ENCODE measurements at places on chromosomes 6 and 20.

GRCh38 chr6:147738099-147738498 lies 229.6 kb downstream of the SAMD5 start:
- no peak for DNase-seq

DNA sequence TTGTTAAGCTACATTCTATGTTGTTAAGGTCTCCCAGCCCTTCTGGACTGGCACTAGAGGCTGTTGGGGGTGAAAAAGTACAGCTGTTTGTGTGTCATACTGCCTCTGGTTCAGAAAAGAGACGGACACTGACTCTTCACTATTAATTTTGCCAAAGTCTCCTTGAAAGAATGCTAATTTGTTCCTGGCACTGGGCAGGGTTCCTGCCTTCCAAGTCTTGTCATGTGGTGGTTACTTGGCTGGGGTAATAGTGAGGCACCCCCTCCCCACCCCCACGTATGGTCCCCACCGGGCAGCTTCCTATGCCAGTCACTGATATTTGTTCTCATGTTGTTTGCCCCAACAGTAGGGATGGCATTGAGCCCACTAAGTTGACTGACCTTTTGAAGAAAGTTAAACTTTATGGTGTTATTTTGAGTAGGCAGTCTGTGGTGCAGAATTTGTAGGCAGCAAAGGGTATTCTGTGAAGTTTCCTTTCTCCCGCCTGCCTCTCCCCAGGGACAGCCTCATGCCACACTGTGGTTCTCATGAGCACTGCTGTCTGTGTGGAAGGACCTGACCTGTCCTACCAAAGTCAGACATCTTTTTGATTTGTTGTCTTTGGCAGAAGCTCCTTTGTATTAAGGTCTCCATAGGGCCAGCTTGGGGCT lies 8.7 kb downstream of the CDS2 start:
- no peak for DNase-seq

GRCh38 chr20:47335251-47336128 lies 21.0 kb downstream of the ZMYND8 start:
- no peak for DNase-seq

- DNase-seq, result peak; percentile 49
Observed at GRCh38 chr20:62795023-62795761, 1.1 kb upstream of the MRGBP start.

DNA sequence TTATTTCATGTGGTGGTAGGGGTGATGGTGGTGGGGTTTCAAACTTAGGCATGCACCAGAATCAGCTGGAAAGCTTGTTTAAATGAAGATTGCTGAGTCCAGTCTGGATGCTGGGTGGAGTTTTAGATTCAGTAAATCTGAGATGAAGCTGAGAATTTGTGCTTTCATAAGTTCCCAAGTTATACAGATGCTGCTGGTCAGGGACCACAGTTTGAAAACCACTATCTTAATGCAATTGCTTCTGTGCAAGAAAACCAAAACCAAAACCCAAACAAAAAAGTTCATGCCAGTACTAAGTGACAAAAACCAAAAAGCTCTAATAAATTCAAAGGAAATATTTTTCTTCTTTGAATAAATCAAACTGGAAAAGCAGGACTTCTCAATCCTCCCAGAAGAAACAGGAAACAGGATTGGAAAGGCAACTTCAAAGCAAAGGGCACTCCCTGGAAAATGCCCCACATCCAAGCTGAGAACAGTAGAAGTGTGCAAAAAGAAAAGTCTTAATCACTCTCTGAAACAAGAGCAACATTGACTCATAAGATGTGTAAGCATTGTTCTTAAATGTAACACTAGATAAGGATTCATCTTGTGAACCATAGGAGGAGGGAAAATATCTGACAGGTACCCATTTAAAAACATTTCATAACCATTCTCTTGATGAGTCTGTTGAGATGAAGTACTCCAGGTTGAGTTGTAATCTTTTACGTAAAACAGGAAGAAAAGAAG lies 481.5 kb upstream of the HSF2 start:
- DNase-seq, result no peak

DNA sequence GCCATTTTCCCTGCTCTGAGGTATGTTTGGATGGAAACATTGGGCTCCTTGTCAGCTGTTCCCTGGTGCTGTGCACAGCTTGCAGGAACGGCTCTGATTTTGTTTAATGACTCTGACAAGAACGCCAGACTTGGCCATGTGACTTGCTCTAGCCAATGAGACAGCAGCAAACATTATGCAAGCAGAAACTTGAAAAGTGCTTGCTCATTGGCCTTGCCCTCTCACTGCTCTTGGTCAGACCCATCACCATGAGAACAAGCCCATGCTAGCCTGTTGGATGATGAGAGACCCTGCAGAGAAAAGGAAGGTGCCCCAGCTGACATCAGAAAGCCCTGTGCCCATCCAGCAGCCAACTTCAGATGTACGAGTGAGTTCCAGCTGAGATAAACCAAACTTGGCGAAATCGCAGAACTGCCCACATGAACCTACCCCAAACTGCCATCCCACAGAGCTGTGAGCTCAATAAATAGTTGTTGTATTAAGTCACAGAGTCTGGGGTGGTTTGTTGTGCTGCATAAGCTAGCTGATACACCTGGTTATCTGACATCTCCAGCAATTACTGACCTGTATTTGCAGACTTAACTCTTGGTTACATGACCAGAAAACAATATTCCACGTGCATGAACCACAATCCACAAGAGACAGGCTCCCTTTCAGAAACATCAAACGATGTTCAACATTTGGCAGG lies 96.9 kb downstream of the JPH2 start:
- no peak for DNase-seq

DNA sequence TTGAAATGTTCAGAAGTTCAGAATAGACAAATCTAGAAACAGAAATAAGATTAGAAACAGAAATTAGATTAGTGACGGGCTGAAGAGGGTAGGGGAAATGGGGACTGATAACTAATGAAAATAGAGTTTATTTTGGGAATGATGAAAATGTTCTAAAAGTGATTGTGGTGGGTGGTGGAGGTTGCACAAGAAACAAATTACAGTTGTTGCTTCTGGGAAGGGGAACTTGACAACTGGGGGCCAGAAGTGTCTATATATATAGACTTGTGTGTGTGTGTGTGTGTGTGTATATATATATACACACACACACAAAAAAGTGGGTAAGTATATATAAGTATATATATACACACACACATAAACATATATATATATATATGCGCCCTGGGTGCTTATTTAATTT lies 86.5 kb upstream of the RREB1 start:
- no peak for DNase-seq

DNA sequence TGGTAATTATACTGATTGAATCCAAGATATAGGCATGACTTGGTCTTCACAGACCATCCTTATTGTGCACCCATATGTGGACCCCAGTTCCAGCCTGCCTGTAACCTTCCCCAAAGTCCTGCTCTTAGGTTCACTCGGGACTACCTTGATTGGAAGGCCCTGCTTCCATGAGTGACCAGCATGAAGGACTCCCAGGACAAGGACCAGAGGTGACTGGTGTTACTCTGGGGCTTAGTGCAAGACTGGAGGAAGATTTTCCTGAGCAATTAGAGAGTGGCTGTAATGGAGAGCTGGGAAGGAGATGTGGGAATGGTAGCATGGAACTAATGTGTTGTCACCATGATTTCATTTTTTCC lies 15.1 kb downstream of the BRD2 start:
- DNase-seq, result no peak

DNA sequence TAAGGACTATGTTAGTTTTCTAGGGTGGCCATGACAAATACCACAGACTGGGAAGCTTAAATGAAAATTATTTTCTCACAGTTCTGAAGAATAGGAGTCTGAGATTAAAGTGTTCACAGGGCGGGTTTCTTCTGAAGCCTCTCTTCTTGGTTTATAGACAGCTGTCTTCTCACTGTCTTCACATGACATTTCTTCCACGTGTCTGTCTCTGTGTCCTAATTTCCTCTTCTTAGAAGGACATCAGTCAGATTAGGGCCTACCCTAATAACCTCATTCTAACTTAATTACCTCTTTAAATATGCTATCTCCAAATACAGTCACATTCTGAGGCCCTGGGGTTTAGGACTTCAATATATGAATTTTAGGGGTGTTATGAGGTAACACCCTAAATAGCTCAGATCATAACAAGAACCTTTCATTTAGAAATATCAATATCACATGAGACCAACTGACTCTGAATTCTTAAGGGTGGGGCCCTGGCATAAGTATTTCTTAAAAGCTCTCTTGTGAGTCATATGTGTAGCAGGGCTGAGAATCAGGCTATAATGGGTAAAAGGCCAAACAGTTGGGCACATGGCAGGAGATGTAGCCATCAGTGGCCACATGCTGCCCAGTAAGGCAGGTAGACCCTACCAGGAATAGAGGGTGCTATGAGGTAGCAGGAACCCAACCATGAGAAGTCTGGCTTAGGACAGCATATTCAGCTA lies 62.0 kb upstream of the TENT5A start:
- DNase-seq, result no peak

- DNase-seq, result no peak
Observed at GRCh38 chr6:149919834-149920225, 3.1 kb downstream of the RAET1G start.

DNA sequence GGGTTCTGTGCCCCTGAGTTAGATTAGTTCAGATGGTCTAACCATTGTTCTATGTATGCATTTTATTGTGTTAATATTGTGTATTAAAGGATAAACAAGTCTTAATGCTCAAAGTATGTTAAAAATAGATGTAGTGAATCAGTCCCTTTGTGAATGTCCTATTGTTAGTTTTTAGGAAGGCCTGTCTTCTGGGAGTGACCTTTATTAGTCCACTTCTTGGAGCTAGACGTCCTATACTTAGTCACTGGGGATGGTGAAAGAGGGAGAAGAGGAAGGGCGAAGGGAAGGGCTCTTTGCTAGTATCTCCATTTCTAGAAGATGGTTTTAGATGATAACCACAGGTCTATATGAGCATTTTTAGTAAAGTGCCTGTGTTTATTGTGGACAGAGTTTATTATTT lies 12.3 kb upstream of the HMGN4 start:
- no peak for DNase-seq

DNA sequence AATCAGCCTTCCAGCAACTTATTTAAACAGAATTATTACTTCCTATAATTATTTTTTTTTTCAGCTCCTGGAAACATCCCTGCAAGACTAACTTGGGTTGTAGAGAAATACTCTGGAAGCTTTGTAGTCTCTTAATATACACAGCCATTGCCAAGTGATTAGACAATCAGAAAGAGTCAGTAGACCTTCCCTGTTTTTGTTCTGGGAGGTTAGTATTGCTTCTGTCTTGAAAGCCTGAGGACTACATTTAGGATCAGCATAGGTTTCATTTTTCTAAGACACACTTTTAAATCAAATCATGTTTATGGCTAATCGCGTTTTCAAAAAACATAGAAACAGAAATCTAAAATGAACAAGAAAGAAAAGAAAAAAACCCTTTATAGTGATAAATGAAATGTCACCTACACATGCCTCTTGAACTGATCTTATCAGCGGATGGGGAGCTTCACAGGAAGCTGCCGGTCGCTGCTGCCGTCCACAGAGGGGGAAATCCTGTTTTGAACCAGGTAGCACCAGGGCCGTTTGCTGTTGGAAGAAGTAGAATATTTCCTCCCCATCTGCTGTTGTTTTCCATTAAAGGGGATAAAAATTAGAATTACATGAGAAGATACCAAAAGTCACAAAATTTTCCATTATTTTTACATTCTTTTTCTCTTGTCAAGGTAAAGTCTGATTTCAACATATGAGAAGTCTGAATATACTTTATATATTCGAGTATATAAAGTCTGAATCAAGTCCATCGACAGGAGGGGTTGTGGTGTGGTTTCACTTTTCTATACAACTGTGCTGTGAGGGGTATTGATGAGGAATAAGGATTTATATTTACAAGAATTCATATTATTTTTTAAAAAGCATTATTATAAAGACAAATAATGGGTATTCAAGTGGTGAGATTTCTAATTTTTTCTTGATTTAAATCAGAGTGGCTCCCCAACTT lies 94.6 kb downstream of the ARMC2 start:
- DNase-seq, result peak; percentile 38

DNA sequence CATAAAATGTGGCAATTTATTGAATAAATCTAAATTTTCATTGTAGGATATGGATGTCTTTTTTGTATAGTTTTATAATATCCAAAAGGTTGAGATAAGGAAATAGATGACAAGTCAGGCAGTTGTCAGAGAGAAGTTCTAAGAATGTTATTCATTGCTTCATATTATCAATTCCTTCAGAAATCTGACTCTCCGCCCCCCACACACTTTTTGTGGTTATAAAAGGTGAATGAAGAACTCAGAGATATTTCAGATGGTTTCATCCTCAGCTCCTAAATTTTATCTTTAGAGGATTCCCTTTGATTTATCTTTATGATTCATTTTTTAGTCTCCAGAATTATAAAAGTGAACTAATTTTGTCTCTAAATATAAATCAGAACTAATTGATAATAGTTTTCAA lies 136.1 kb upstream of the NOX3 start:
- no peak for DNase-seq

DNA sequence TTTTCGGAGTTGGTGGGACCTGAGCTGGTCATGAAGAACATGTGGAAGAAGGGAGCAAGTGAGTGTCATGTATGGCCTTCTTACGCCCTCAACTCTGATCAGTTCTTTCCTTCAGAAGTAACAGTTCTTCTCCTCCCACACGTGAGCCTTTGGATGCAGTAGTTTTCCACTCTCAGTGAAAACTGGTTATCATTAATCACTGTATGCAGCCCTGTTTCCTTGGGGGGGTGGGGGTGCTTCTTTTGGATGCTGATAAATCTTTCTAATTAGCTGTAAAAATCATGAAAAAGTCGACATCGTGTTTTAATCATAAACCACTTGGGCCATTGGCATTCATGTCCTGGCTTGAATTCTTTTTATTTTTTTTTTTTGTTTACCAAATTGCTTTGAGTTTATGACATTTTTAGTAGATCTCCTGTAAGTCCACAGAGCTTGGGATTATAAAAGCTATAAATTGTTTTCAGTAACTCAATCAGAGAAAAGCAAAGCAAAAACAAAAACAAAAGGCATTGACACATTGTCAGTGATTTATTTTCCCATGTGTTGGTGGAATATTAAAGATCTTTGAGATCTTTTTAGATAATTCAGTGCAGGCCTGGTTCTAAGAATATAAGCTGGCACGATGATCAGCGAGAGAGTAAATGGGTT lies 84.8 kb downstream of the TRMT11 start:
- DNase-seq, result no peak

- DNase-seq, result no peak
Observed at GRCh38 chr6:39593646-39594045, 131.6 kb downstream of the KIF6 start.

DNA sequence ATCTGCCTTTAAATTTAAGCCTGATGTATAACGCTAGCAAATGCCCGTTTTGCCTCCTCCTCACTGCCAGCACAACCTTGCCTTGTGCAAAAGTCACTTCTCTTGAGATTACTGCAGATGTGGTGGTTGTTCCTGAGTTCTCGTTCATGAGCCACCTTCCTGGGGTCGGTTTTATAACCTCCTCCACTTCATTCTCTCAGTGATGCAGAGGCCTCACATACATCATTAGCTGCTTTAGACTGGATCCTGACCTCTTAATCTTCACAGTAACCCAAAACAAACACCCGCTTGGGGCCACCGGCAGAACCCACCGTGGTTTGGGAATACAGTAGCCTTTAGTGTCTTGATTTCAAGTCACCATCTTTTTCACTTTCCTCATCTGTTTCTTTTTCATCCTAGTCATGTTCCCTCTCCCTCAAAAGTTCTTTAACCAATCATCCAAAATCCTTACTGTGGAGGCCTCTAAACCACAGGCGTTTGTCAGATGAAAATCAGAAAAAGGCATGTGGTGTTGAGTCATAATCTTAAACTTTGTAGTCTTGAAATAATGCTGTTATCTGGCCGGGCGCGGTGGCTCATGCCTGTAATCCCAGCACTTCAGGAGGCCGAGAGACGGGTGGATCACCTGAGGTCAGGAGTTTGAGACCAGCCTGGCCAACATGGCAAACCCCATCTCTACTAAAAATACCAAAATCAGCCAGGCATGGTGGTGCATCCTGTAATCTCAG lies 430.3 kb upstream of the SOX4 start:
- DNase-seq, result no peak
